ENCODE measurements at places on chromosomes 5 and 9.

- DNase-seq = no peak
These were observed 49.2 kb downstream of the TIMD4 start for GRCh38 chr5:156913719-156914370.

GRCh38 chr9:15374825-15375224 is 47.9 kb upstream of the SNAPC3 start:
- no peak for DNase-seq

GRCh38 chr5:158162479-158163034 is 303.6 kb upstream of the CLINT1 start:
- no peak for DNase-seq

DNA sequence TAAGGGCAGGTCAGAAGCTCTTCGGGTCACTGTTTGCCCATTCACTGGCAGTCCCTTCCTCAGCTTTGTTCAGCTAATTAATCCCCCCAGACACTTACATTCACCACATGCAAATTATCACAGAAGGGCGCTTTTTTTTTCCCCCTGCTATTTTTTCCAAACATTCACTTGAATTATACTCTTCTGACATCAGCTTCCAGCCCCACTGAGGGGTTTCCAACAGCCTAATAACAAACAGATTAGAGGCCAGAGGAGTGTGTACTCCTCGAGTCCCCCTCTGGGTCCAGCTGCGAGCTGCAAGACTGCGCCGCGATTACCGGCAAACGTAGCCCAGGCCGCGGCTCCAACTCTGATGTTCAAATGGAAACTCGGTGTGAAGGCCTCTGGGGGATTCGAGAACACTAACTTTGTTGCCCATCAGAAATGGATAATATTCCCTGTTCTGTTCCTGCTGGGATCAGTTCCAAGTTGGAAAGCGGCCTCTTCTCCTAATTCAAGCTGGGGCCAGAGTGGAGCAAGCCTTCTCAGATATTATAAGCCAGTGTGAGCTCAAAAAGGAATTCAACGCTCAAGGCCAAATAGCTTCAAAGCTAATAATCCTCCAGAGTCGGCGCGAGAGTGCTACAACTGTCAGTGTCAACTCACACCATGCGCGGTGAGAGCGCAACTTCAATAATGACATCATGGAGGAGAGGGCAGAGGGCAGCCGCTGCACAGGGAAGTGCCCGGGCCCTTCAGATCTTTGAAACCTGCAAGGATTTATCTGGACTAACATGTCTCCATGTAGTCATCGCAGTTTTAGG is 560.8 kb downstream of the BNC2 start:
- DNase-seq = no peak

DNA sequence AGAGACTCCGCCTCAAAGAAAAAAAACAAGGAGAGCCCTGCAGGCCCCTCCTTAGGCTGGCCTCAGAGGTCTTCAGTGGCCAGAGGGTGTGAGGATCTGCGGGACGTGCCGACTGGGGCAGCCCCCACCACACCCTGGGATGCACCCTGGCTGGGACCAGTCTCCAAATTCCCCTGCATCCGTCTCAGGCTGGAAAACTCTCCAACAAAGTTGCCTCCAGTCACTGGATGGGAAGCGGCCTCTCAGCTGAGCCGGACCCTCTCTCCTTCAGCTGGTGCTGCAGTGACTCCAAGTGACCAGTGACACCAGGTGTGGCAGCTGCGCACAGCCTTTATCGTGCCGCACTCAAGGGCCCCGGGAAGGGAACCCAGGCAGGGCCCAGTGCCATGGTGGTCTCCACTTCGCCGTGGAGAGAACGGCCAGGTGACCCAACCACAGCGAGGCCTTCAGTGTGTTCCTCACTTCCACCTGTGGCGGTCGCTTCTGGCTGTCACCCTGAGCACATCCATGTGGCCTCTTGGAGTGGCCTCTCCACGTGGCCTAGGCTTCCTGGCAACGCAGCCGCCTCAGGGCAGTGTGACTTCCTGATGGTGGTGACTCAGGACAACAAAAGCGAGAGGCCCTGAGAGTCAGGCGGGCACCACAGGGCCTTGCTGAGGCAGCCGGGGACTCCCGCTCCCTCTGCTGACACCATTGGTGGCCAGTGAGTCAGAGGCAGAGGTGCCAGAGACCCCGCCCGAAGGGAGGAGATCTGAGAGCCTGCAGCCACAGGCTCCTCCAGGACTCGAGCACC is 19.3 kb upstream of the CAMSAP1 start:
- no peak for DNase-seq

GRCh38 chr5:56516035-56516434 is 282.9 kb upstream of the ANKRD55 start:
- DNase-seq = no peak

DNA sequence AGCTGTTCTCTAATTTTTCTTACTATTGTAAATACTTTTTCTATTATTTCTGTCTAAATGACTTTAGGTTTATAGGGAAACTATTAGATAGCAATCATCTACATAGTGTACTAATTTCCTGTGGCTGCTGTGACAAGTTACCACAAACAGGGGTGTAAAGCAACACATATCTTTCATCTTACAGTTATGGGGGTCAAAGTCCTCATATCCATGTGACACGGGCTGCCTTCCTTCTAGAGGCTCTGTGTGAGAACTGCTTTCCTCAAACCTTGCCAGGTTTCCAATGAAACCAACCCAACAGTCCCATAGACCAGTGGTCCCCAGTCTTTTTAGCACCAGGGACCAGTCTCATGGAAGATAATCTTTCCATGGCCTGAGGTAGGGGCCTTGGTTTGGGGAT is 189.1 kb downstream of the ROR2 start:
- no peak for DNase-seq

GRCh38 chr9:75116306-75116705 is 28.0 kb downstream of the OSTF1 start:
- DNase-seq = no peak

GRCh38 chr9:35705836-35706430 is 16.2 kb upstream of the TPM2 start:
- no peak for DNase-seq

GRCh38 chr5:57862471-57862911 is 379.9 kb upstream of the ACTBL2 start:
- no peak for DNase-seq

DNA sequence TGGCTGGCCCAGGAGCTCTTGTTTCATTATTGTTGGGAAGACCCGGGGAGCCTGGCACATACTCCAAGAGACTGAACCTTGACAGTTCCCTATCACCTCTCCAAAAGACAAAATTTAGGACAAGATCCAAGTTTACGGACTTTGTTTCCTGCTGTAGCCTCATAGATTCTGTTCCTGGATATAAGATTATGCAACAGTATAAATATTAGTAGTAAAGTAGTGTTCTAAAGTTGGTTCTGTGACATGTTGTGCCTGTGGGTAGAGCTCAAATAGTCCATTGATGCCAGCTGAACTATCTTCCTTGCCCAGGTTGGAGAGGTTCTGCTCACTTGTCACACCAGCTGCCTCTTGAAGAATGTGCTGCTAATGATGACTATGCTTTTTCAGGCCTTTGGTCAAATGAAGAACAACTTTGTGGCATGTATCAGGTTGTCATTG is 430.2 kb downstream of the DMAC1 start:
- no peak for DNase-seq

DNA sequence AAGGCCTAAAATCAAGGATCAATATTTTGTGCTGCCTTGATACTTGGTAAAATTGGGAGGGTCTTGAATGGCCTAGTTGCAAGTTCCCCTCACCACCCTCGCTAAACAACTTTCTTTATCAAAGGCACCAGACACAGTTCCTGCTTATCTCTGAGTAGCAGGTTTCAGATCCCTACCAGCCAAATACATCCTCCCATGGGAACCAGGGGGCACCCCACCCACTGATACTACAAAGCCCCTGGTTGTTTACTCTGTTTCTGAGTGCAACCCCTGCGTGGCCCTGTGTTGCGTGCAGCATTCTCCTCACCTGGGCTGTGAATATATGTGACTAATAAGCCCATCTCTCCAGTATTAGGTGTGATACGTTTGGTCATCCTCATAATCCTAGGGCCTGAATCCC is 314.9 kb downstream of the DRD1 start:
- no peak for DNase-seq

DNA sequence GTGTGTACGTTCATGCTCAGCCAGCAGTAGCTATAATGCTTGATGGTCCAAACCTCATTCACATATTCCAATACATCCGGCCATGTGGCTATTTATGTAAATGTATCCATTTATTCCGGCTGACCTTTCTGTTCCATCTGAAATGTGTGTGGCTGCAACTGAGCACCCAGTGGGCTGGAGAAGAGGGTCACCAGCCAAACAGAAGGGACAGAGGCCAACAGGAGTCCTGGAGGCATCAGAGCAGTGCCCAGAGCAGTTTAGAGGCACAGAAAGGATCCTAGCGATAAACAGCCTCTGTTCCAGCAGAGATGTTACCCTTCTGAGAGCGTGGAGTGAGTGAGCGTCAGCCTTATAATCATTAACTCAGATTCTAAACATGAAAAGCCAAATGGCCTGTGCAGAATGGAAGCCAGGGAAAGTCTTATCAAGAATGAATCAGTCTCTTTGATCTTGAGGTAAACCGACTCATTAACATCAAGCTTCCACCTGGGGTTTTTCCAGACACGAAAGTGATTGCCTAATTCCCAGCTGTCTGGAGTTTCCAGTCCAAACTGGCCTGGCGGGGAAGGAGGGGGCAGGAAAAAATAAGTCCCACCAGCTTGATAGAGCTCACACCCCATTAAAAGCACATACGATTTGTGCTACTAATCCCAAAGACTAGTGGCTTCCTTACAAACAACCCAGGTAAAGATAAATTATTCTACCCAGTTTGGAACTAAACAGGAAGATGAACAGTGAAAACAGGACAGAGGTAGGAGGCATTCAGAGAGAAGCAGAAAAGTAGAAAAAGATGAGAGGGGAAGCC is 55.7 kb downstream of the SUSD1 start:
- DNase-seq = no peak

- DNase-seq = no peak
These were observed 48.7 kb downstream of the CHD1 start for GRCh38 chr5:98880151-98880550.

- no peak for DNase-seq
These were observed 29.1 kb upstream of the IL12B start for GRCh38 chr5:159359408-159359807.

GRCh38 chr5:1096838-1097237 is 15.0 kb downstream of the SLC12A7 start:
- no peak for DNase-seq

- DNase-seq = no peak
These were observed 461.9 kb downstream of the EFNA5 start for GRCh38 chr5:107208867-107209266.

- no peak for DNase-seq
These were observed 140.2 kb downstream of the ENC1 start for GRCh38 chr5:74500110-74500917.

DNA sequence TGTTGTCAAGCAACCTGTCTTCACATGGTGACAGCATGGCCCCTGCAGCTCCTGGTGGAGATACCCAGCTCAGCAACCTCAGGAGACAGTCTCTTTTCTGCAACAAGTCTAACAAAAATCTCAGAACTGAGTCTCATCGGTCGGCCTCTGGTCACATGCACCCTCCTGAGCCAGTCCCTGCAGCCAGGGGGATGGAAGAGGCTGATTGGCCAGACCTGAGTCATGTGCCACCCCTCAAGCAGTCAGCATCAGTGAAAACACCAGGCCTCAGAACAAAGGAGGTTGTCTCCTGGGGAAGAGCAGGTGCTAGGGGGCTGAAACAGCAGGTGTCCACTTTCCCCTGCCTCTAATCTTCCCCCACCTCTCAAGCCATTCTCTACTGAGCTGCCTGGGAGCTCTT is 54.4 kb downstream of the SMIM23 start:
- DNase-seq = no peak

GRCh38 chr9:98007251-98007928 is 24.2 kb downstream of the ANP32B start:
- no peak for DNase-seq

- no peak for DNase-seq
These were observed 172.1 kb downstream of the SNX18 start for GRCh38 chr5:54689411-54690251.

GRCh38 chr5:135694012-135694411 is 115.2 kb upstream of the CXCL14 start:
- no peak for DNase-seq

DNA sequence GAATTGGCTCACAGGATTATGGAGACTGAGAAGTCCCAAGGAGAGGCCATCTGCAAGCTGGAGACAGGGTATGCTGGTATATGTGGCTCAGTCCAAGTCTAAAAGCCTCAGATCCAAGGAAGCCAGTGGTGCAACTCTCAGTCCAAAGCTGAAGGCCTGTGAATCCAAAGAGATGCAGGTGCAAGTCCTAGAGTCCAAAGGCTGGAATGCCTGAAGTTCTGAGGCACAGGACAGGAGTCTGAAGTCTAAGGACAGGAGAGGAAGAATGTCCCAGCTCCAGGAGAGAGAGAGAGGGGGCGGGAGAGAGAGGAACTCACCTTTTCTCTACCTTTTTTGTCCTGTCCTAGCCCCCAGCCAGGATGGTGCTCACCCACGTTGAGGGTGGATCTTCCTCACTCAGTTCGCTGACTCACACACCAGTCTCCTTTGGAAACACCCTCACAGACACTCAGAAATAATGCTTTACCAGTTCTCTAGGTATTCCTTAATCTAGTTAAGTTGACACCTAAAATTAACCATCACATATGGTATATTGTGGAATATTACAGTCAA is 49.6 kb downstream of the KCNN2 start:
- no peak for DNase-seq

- DNase-seq = no peak
These were observed 30.8 kb upstream of the PURA start for GRCh38 chr5:140083120-140083519.

GRCh38 chr5:106397700-106398099 is 1273.0 kb downstream of the EFNA5 start:
- DNase-seq = no peak

DNA sequence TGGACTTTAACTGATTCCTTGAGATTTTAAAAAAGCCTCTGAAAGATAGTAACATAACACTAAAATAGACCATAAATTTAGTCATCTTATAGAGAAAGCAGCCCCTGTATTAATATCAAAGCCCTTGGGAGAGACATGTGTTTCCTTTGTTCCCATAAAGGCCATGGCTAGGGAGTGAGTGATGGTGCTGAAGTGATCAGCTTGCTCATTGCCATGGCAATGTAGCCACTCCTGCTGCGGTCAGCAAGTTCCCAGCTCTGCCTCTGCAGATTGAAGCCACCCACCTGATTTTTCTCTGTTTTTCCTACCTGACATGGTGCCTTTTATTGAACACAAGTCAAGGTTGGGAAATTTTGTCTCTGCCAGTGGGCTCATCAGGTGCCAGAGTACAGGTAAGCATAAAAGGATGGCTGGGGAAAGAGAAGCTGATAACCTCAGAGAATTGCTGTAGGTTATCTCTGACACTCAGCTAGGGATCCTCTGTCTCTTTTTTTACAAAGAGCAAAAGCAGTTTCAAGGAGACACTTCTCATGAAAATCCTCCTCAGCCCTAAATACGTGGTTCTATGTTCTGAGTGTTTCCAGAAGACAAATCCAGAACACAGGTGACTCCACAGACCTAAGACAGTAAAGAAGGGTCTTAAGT is 296.3 kb upstream of the NMUR2 start:
- DNase-seq = no peak

- DNase-seq = no peak
These were observed 11.7 kb downstream of the HSPA9 start for GRCh38 chr5:138563340-138564118.

GRCh38 chr9:89835666-89836065 is 230.9 kb downstream of the GADD45G start:
- DNase-seq = no peak

GRCh38 chr9:121839726-121840500 is 188.5 kb downstream of the DAB2IP start:
- no peak for DNase-seq

Measured in cortex of kidney (tissue), 1 donor.